AG09309 (cell line): ENCODE measurements at places on chromosomes 5 and 9.

GRCh38 chr5:134568761-134569695 lies 43.6 kb downstream of the JADE2 start:
- DNase-seq = no peak

DNA sequence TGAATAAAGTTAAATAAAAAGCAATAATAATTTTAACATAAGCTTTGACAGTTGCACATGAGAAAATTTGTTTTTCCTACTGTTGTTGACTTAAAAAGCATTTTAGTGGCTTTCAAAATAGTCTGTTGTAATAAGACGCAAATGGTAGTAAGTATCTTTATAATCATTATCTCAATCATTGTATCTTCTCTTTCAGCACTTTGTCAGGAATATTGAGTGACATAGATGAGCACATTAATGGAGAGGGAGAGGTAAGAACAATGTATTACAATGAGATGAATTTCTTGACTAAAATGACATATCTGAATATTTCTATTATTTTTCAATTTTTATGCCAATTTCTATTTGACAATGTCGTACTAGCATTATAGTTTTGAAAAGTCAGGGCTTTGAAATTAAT lies 193.9 kb upstream of the MRPS30 start:
- DNase-seq = no peak

DNA sequence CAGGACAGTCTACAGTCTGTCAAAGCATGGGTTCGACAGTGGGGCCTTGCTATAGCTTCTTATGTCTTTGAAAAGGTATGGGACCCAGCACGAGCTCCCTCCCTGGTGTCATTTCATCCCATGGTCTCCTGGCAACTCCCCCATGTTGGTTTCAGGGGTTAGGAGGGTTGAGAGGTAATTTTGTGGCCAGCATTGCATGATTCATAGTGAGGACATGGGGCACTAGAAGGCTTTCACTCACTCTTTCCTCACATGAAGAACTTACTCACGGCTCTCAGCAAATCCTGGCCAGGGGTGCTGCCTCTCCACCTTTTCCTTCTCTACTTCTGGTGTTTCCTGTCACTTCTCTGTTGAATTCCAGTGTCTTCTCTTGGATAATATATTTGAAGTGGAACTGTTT lies 134.7 kb upstream of the TNPO1 start:
- no peak for DNase-seq

GRCh38 chr5:68534131-68534940 lies 318.8 kb downstream of the PIK3R1 start:
- peak; percentile 56 for DNase-seq

- no peak for DNase-seq
These were observed 7.1 kb upstream of the ORM1 start for GRCh38 chr9:114315723-114316363.

DNA sequence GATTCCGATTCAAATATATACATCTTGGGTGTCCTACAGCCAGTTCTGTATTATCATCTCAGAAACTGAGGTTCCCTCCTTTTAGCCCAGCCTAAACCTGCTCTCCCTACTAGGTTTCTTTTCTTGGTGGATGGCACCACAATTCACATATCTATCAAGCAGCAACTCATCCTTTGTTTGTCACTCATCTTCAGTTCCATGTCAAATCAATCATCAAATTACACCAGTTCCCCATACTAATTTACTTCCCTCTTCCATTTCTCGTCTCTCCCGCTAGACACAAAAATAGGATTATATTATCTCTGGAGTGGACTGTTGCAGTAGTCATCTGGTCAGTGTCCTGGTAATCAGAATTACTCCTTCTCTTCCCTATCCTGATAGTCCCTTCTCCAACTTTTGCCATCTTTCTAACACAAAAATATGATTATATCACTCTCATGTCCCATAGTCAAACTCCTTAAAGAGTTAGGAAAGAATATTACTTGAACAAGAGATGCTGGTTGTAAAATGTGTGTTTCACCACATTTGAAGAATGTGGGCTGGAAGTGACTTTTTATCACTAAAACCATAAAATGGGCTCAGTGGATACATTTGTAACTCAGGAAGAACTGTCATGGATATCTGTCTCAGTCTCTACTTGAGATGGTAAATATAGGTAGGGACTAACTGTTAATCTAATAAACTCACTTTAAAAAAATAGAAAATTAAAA lies 69.1 kb upstream of the RICTOR start:
- no peak for DNase-seq

GRCh38 chr9:113589890-113590289 lies 126.4 kb downstream of the RGS3 start:
- DNase-seq = no peak

GRCh38 chr9:126524353-126525077 lies 89.2 kb upstream of the LMX1B start:
- no peak for DNase-seq

DNA sequence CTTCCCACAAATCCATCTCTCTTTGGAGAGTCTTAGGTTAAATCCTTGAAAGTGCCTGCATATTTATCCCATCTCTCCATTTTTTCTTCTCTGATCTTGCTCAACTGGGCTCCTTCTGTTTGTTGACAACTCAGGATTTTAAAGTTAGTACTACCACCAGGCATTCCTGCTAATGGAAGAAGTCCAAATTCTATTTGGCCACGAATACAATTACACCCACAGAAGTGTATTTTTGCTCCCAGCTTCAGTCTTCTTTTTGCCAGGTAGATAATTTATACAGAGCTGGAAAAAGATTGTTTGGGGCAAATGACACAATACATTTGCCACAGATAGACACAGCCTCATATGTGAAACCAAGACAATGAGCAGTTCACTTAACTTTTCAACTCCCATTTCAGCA lies 74.8 kb downstream of the CETN3 start:
- no peak for DNase-seq
